ENCODE measurements at places on chromosomes 11 and 22.
A peak's percentile ranks its signal among the peaks of the same experiment; 100 is the strongest.

GRCh38 chr22:45261407-45262088, 20.9 kb upstream of the KIAA0930 start:
- DNase-seq, result no peak

- DNase-seq, result peak; percentile 64
These were observed 28.5 kb downstream of the MAFF start for GRCh38 chr22:38230108-38230825.

DNA sequence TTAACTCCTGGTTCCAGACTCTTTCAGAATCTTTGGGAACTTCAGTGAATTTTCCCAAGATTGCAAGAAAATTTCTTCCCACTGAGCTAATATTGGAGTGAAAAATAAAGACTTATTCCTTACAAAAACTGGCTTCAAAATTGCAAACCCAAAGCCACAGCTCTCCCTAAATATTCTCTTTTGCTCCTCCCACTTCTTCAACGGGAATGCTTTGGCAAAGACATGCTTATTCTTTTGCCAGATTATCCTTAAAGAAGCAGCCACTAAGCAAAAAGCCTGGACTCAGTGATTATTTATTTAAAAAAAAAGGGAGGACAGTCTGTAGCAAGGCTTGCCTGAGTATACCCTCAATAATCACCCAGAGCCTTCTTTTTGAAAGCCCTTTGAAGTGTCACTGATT, 902.4 kb upstream of the CCDC90B start:
- no peak for DNase-seq

GRCh38 chr22:17981497-17981896, 42.9 kb downstream of the MICAL3 start:
- peak; percentile 24 for DNase-seq

DNA sequence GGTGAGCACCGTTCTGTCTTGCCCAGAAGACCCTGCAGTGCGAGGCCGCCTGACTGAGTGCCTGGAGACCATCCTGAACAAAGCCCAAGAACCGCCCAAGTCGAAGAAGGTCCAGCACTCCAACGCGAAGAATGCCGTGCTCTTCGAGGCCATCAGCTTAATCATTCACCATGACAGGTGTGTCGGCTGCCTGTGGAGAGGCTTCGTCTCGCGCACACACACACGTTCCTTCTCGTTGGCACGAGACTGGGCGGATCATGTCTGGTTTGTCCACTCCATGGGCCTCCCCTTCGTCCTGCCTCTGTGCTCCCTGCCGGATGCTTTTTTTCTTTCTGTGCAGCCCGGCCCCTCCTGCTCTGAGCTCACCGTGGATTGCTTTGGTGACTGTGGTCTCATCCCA, 51.1 kb downstream of the MUC6 start:
- no peak for DNase-seq

DNA sequence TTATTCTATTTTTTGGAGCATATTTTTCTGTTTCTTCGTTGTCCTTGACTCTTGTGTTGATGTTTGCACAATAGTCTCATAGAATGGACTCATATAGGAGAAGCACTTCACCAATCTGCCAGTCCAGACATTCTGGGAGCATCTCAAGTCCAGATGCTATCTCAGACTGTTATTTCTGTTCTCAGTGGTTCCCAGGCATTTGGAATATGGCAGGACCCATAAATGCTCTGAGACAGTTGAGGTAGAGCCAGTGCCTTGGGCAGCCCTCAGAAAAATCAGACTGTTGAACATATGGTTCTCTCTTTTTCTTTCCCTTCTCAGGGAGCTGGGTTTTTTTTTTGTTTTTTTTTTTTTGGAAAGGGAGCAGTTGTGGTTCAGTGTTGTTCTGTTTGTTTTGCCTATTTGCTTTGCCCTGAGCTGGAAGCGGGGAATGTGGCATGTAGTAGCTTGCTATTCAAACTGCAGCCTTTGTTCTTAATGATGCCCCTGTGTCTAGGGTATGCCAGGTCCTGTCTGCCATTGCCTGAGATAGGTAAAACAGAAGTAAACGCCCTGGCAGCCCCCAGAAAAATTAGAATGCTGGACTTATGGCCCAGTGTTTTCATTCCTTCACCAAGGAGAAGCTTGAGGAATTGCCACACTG, 3.7 kb upstream of the MS4A2 start:
- DNase-seq, result no peak

- DNase-seq, result no peak
These were observed 44.9 kb upstream of the TH start for GRCh38 chr11:2216400-2217064.

DNA sequence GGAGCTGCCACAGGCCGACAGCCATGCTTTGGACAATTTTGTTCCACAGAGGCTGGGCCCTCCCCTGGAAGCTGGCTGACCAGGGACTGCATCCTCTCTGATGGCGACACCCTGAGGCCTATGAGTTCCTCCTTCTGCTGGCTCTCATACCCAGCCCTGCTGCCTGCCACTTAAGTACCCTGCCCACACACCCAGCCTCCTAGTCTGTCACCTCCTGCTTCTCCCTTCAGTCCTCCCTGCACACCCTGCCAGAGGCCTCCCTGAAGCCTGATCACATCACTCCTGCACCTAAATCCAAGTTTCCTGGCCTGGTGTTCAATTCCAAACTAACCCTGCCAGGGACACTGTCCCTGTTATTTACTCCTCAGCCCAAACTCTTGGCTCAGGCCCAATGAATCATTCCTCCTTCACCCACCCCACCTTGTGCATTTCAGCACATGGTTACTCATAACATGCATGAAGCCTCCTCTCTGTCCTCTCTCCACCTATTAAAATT, 136.7 kb upstream of the NECTIN1 start:
- no peak for DNase-seq
